ENCODE measurements at places on chromosomes 4 and X.

DNA sequence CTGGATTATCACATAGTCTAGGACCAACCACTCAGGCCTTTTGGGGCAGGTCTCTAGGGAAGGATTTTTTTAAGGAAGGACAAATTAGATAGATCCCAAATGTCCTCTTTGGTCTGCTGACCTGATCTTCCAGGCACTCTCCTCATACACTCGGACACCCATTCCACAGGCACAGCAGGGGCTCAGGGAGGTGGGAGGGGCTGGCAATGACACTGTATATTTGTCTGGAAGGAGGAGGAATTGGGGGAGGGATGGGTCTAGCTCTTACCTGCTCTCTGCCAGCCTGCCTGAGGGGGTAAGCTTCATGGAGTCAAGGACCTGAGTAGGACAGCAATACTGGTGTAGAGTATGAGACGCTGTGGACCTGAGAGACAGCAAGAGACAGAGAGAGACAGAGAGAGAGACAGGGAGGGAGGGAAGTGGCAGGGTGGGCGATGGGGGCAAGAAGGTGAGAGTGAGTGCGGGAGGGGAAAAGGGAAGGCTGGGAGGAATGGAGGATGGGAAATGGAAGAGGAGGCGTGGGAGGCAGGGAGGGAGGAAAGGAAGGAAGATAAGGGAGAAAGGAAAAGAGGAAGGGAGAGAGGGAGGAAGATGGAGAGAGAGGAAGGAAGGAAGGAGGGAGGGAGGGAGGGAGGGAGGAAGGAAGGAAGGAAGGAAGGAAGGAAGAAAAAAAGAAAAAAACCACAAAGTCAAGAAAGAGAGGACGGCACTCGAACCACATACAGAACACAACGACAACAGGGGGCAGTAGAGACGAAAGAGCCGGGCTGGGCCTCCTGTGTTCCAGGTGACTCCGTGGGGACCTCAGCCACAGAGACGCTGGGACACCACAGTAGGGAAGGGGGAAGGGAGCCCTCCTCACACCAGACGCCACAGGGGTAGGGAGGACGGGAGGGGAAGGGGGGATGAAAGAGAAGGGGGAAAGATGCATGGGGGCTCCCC is 1.8 kb downstream of the IQSEC2 start:
- no peak for DNase-seq

DNA sequence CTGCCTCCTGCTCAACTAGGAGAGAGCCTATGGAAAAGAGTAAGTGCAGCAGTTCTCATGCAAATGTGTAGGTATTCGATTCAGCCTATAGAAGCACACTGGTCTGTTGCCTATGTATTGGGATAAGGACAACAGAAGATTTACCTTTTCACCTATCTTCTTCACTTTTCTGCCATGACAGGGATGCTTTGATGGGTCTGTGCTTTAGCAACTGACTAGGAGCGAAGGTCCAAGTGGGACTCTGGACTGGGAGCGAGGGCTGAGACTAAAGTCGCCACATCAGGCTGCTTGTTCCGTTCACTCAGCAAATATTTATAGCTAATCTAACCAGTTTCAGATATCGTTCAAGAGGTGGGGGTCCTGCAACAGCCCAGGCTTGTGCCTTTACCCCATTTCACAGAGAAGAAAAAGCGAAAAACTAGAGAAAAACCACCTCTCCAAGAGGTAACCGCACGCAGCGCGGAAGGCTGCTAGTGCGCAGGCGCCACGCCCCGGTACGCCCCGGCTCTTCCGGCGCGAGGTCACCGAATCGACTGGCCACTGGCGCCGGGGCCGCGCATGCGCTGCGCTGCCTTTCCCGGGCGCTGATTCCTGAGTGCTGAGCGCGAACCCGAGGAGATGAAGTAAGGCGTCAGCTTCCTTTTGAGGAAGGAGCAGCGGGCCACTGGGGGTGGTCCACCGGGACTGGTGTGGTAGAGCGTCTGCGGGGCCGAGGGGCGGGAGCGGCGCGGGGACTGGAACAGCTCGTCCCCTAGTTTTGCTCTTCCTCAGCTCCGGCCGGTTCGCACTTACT is at the start of gene RBMX2:
RBMX2 (plus strand) TSS at position 573 of the 793 bp plus-strand sequence; CDS start at position 619, 46 bp downstream.
- DNase-seq: peak; percentile 17

DNA sequence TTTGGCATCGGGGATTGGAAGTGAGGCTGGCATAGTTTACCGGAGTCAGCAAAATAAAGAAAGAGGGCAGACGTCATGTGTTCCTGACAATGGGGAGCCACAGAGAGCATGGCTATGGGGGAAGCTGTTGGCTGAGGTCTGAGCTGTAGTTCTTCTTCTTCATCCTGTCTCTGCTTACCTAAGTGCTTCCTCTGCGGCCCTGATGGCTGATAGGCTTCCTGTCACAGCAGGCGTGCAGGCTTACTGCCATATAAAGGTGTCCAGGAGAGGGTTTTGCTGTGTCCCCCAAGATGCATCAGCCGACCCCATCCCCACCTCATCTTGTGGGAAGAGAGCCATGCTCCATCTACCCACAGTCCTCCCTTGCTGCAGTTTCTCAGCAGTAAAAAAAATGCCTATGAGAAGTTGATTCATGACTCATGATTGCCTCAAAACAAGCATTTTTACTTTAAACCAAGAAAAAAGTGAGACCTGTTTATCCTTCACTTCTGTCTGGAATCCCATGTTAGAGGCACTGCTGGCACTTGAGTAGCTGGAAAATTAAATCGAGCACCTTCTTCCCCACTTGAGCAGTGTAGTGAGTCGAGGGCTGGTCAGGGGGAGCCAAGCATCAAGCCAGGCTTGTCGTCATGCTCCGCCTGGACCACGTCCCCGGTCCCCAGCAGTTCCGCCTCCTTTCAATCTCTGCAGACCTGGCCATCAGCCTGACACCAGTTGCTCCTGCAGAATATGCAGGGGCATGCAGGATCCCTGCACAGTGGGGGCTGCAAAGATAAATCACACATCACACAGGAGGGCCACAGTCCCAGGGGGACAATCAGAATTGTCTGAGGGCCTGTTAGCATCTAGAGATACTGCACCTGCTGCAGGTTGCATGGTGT is 237.8 kb downstream of the EVC2 start:
- no peak for DNase-seq

GRCh38 chrX:147180886-147181285 is 366.3 kb upstream of the CXorf51A start:
- DNase-seq: no peak

DNA sequence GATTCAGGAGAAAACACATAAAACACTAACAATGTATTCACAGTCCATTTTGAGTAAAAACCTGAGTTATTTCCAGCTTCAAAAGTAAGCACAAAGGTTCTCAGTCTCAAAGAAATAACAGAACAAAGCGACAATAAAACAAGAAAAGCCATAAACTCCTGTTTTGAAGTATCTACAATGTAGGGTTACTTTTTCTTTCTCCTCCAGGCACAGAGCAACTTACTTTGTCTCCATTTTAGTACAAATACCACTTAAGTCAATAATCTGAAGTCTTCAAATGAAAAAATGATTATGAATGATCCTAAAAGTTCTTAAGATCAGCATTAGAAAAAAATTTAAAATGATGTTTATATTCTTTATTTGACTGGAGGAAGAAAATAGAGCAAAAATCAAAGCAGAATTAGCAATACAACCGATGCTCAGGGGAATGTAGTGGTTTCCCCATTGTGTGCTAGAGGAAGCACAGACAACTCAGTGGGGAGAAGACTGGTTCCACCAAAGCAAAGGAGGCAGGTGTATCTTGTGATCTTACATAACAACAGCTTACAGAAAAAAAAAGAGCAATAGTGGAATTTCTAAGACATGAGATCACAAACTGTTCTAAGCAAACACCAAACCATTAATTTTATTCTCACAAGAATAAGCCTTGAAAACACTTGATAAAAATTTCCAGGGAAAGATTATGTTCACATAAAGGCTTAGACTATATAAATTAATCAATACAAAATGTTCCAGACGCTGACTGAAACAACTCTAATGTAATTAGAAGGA is 35.1 kb downstream of the EPHA5 start:
- no peak for DNase-seq

GRCh38 chr4:25101836-25102235 is 58.4 kb downstream of the SEPSECS start:
- no peak for DNase-seq

DNA sequence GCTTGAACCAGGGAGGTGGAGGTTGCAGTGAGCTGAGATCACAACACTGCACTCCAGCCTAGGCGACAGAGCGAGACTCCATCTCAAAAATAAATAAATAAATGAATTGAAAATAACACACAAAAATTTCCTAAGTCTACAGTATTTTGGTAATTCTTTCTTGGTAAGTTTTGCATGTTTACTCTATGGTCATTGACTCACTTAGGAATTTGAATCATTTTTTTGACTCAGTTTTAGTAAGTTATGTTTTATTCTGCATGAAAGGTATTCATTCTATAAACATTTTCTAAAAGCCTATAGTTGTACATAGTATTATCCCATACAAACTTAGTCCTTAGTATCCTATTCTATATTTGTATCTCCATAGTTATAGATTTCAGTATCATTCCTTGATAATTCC is 772.9 kb upstream of the SLIT2 start:
- DNase-seq: no peak

DNA sequence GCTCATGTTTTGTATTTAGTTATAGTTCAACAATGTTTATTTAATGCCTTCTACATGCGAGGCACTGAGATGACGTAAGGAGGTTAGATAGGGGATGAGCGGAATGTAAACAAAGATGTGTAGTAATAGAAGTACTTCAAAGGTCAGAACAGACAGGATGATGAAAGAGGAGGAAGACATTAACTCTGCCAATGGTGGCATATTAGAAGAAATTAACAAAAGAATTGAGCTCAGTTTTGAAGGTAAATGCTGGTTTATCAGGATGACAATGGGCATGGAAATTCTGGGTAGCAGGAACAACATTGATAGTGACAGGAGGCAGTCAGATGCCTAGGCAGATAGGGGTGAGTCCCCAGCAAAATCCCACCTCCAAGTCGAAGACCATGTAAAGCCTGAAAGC is 62.3 kb upstream of the PGRMC2 start:
- DNase-seq: no peak

- no peak for DNase-seq
Observed at GRCh38 chr4:139810710-139811109, 145.1 kb downstream of the MGST2 start.

DNA sequence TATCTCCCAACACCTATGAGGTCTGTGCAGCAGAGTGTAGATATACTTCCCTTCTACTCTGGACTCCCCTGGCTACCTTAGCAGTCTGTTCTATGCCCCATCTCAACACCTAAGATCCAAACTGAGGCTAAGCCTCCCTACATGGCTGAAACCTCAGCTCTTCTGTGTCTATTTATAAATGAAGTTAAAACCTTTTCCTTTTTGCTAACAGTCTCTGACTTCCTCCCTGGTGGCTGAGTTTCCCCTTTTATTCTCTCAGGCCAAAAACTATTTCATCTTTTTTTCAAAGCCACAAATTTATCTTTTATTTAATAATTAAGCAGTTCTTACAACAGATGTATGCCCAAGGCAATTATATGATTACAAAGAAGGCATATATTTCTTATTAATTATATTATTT is 111.8 kb upstream of the STIM2 start:
- DNase-seq: peak; percentile 43

GRCh38 chrX:24767557-24767956 is 73.8 kb downstream of the POLA1 start:
- no peak for DNase-seq

DNA sequence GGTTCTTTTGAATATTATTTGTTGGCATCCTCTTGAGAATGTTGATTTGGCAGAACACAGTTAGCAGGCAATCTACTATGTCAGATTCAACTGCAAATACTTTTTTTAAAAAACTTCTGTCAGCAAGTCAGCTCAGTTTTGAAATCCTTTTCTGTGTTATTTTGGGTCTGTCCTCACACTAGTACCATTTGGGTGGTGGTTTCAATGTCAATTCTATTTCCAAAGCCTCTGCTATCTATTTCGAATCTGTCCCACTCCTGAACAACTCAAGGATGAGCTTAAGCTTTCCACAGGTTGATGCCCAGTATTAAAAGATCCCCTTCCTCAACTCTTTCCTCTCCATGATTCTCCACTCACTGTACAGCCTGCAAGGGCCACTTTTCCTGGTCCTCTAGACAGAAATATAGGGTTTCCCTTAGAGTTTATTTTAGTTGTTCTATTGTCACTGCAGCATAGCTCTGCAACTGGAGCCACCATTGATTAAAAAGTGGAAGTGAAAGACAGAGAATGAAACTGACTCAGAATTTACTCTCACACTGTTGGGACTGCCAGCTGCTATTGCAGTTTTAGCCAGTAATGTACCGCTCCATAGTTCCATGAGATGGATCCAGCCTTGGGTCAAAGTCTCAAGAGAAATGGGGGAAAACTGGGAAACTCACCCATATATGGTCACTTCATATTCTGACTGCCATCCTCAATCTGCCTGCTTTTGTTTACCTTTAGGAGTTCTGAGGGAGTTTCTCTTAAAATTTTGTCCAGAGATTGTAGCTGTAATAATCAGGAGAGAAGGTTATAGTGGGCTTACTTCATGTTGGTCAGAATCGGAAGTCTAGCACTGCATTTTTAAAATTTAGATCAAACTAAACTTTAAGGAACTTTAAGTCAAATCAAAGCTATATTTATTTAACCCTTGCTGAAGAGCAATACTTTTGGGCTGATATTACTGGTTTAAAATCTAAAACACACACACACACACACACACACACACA is 14.6 kb downstream of the HDX start:
- no peak for DNase-seq

DNA sequence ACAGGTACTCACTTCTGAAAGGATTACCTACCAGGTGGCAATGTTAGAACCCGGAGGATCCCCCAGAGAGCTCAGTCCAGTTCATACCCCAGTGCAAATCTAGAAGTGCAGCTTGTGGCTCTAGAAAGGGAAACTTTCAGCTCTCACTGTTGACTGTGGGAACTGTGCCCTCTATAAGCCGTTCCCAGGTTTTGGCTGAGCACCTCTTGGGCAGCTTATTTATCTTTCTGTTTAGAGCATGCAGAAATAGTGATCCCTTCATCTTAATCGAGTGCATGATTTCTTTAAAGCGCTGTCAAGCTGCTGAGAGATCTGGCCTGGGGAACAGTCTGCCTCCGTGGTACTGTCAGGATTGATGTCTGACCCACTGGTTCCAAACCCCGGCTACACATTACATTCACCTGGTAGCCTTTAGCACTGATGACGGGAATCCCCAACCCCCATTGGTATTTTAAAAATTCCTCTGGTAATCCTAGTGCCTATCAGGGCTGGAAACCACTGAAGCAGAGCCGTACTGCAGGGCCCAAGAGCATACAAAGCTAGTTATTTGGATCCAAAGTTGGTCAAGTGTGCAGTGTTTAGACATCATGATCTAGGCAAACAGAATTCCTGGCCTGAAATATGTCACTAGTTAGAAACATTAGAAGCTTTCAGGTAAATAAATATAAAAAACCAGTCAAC is 103.2 kb downstream of the KLHL8 start:
- no peak for DNase-seq

GRCh38 chrX:44747317-44747716 is 96.5 kb upstream of the DUSP21 start:
- no peak for DNase-seq

- DNase-seq: no peak
Observed at GRCh38 chrX:77945910-77946545, 23.4 kb downstream of the PGAM4 start.

- DNase-seq: no peak
Observed at GRCh38 chrX:81390237-81390636, 188.3 kb downstream of the SH3BGRL start.

- no peak for DNase-seq
Observed at GRCh38 chr4:110510277-110510676, 34.3 kb downstream of the ENPEP start.

- no peak for DNase-seq
Observed at GRCh38 chr4:64777286-64777685, 368.0 kb upstream of the TECRL start.

GRCh38 chrX:53479301-53479700 is 45.1 kb upstream of the HSD17B10 start:
- DNase-seq: no peak
